ENCODE measurements at places on chromosomes 6 and 20. TPM values are rescaled to one million over a fixed set of nuclear protein-coding genes. Genes with fewer than 3 reads are reported as not detected.

DNA sequence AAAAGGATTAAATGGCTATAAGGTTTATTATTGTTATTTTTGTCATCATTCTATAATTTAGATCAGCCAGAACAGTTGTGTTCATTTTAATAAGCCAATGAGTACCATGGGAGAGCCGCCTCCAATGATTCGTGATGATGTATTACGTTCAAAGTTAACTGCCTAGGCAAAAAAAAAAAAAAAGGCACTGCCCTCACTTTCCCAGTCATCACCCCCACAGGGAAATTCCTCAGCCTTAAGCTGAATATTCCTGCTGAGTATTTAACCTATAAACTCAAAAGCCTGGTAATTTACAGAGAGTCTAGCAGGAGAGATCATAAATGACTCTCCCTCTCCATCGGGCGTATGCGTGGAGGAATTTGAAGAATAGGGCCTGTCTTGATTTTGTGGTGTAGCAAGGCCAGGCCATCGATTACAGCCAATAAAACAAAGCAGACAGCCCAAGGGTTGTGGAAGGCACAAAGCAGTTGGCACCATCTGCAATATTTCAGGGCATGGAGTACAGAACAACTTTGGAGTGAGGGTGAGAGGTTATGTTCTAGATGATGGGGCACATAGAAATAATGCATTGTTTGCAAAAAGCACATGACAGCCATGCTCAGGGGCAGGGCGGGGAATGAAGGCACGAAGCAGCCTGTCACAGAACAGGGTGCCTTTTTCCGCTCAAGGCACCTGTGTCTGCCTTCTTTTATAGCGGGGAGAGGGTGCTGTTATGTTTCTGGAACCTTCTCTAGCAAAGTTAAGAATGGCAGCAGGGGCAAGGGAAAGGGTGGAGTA, 138.2 kb upstream of the DTNBP1 start:
- no peaks in the 10 kb centered on the region for H3K36me3 ChIP-seq
- peaks cover 6% of the 10 kb centered on the region for H3K4me1 ChIP-seq
- no peak for DNase-seq

- no peaks in the 10 kb centered on the region for H3K36me3 ChIP-seq
- H3K4me1 ChIP-seq = peaks cover 43% of the 10 kb centered on the region
- H3K27ac ChIP-seq = no peak overlapping the region
- H3K4me3 ChIP-seq = no peak overlapping the region
- no peaks in the 10 kb centered on the region for H3K27me3 ChIP-seq
These were observed 2.2 kb downstream of the TBC1D20 start for GRCh38 chr20:460180-460579.

DNA sequence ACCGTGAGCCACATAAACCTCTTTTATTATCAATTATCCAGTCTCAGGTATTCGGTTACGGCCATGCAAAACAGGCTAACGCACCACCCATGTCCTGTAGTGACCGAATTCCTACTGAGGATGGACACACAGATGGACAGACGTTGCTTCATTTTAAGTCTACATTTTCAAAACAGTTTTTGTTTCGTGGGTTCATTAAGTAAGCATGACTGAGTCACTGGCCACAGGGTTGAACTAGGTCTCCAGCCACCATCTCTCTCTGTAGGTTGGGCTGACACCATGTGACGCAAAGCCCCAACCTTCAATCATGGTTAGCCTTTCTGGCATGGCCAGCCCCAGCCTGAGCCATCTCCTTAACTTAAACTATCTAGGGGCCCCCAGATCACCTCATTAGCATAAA, 110.0 kb upstream of the SLC22A23 start:
- H3K27me3 ChIP-seq = no peaks in the 10 kb centered on the region
- H3K27ac ChIP-seq = no peak overlapping the region
- no peaks in the 10 kb centered on the region for H3K4me1 ChIP-seq
- no peak overlapping the region for H3K4me3 ChIP-seq

DNA sequence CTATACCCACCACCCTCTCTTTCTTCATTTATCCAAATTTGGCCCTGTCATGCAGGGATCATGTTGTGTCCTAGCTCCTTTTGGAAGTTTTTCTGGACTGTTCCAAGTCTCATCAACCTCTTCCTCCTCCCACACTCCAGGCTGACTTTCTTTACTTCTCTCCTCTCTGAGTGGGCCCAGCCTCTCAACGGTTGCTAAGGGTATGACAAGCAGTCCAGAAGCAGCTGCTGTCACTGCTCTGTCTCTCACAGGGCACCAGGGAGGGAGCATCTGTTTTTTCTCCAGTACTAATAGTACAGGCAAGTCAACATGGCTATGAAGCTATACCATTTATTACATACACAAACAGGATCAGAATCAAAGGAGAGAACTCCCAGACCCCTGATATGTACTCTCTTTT, 8.2 kb downstream of the NT5DC1 start:
- no peak overlapping the region for H3K27ac ChIP-seq
- H3K4me3 ChIP-seq = no peak overlapping the region
- peaks cover 44% of the 10 kb centered on the region for H3K36me3 ChIP-seq

GRCh38 chr6:3789018-3789895, 37.7 kb upstream of the PXDC1 start:
- H3K36me3 ChIP-seq = no peaks in the 10 kb centered on the region
- DNase-seq = no peak

GRCh38 chr6:108604156-108604555, 43.4 kb downstream of the FOXO3 start:
- H3K36me3 ChIP-seq = no peaks in the 10 kb centered on the region
- no peak overlapping the region for H3K4me3 ChIP-seq
- DNase-seq = no peak
- H3K27ac ChIP-seq = no peak overlapping the region
- H3K27me3 ChIP-seq = no peaks in the 10 kb centered on the region

DNA sequence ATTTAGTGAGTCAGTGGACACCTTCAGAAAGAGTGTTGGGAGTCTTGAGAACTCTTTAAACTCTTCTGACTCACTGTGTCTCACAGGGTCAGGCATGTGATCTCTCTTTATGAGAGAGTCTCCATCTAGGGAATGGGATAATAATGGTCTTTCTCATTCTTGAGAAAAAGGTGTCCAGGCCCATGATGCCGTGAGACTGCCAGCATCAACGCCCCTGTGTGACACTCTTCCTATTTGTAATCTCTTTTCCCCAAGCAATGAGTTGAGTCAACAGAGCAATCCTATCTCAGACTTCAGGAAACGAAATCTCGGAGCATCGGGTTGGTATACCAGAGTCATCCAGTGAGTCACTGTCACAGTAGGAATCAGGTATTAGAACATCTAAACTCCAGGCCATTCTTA, 82.3 kb upstream of the BMP2 start:
- no peak overlapping the region for H3K4me3 ChIP-seq
- no peak for DNase-seq
- no peak overlapping the region for H3K27ac ChIP-seq
- no peaks in the 10 kb centered on the region for H3K36me3 ChIP-seq

DNA sequence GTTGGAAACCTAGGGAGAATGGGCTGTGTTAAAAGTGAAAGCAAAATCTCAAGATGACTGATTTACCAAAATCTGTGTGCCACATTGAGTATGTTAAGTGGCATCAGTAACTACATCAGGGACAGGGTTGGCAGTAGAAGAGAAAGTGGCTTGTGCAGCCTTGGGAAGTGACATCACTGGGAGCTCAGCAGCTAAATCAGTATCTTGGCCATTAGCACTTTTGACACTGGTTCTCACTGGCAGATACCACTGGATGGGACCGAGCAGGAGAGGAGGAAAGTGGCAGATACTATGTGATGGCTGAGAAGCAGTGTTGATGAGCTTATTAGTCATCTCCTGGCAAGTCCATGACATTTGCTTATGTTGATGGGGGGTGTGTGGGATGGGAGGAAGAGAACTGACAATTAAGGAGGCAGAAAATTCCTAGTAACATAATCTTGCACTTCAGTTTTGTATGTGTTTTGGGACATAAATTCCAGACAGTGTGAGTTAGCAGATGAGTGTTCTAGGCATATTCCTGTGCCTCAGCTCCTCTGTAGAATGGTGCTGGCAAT, 322.2 kb downstream of the SOX4 start:
- no peak overlapping the region for H3K27ac ChIP-seq
- no peaks in the 10 kb centered on the region for H3K36me3 ChIP-seq
- H3K4me1 ChIP-seq = peaks cover 25% of the 10 kb centered on the region
- no peaks in the 10 kb centered on the region for H3K27me3 ChIP-seq
- no peak overlapping the region for H3K4me3 ChIP-seq

DNA sequence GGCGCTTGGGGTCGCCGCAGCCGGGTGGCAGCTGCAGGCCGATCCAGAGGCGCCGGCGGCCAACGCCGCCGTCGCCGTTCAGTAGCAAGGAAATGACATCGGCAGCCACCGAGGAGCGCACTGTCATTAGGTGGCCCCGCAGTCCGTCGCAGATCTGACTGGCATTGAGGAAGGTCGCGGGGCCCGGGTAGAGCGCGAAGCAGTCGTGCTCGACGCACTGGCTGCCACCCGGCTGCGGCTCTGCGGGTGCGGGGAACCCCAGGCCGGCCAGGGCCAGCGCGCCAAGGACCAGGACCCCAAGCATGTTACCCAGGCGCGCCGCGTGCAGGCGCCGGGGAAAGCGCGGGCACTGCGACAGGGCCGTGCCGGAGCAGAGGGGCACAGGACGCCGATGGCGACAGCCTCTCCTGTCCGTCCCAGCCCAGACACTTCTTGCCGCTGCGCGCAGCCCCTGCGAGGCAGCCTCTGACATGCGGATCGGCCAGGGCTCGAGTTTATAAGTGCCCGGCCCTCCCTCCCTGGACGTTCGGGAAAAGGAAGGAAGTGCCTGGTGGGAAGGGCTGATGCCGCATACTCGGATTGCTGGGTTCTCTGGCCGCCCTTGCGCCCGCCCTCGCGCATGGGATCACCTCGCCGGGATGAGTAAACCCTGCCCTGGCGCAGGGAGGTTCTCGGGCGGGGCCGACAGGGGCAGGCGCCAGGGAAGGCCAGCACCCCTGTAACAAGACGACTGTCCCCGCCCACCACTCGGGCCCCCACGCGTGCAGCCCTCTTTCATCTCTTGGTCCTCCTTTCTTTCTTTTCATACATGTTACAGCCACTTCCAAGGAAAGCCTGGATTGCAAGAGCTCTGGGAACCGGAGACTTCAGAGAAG, at the start of gene THBD:
Gene THBD, minus strand, starts transcription at position 472 of the 875 bp plus-strand sequence. Its CDS starts 168 bp downstream, at position 304.
- no peaks in the 10 kb centered on the region for H3K36me3 ChIP-seq
- H3K4me3 ChIP-seq = peak within 1 kb of the TSS; percentile 79
- H3K27ac ChIP-seq = peak within 1 kb of the TSS; percentile 88
- DNase-seq = peak; percentile 88
- H3K4me1 ChIP-seq = peaks cover 72% of the 10 kb centered on the region
- H3K27me3 ChIP-seq = peaks cover 39% of the 10 kb centered on the region

GRCh38 chr6:5660772-5661171, 346.0 kb downstream of the NRN1 start:
- H3K36me3 ChIP-seq = no peaks in the 10 kb centered on the region
- no peaks in the 10 kb centered on the region for H3K27me3 ChIP-seq
- DNase-seq = no peak
- H3K4me1 ChIP-seq = no peaks in the 10 kb centered on the region
- H3K27ac ChIP-seq = no peak overlapping the region
- H3K4me3 ChIP-seq = no peak overlapping the region

DNA sequence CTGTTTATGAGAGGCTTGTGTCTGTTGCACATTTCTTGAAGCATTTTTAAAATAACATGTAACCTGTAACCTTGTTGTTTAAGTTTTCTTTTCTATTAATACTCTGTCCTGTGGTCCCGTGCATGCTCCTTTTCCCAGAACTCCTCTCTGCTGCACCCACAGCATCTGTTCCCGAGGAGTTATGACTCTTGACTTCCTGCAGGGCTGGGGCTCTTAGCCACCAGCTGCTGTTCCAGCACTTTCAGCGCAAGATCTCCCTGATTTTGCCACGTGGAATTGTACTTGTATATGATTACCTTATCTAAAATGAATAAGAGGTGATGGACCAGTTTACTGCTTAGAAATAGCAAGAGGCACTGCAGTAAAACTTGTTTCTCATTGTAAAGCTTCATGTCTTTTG, 150.6 kb downstream of the QKI start:
- H3K4me1 ChIP-seq = peaks cover 66% of the 10 kb centered on the region
- no peak for DNase-seq
- H3K27ac ChIP-seq = no peak overlapping the region
- no peak overlapping the region for H3K4me3 ChIP-seq
- no peaks in the 10 kb centered on the region for H3K27me3 ChIP-seq
- no peaks in the 10 kb centered on the region for H3K36me3 ChIP-seq

GRCh38 chr6:117326396-117326795, 61.0 kb downstream of the VGLL2 start:
- no peaks in the 10 kb centered on the region for H3K27me3 ChIP-seq
- no peaks in the 10 kb centered on the region for H3K36me3 ChIP-seq
- no peak overlapping the region for H3K4me3 ChIP-seq
- H3K4me1 ChIP-seq = no peaks in the 10 kb centered on the region
- H3K27ac ChIP-seq = no peak overlapping the region

- no peaks in the 10 kb centered on the region for H3K4me1 ChIP-seq
- DNase-seq = no peak
- H3K27ac ChIP-seq = no peak overlapping the region
- no peaks in the 10 kb centered on the region for H3K36me3 ChIP-seq
These were observed 714.5 kb upstream of the EYS start for GRCh38 chr6:66421570-66421969.

DNA sequence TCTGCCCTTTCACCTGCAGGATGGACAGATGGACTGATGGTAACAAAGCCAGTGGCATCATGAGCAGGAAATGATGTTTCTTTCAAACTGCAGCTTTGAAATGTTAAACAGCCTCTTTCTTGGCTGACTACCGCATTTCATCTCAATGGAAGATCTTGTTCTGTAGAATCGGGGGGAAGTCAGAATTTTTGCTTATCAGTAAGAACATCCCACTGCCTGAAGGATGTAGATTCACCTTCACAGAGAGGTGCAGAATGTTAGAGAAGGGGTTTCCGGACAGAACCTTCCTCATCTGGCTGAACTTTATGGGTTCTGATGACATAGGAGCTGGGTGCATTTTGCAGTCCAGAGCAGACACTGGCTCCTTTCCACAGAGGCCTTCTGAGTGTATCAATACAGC, 32.7 kb downstream of the GGTLC1 start:
- no peaks in the 10 kb centered on the region for H3K36me3 ChIP-seq
- no peaks in the 10 kb centered on the region for H3K4me1 ChIP-seq
- H3K27me3 ChIP-seq = peaks cover 17% of the 10 kb centered on the region

- H3K4me3 ChIP-seq = no peak overlapping the region
- no peaks in the 10 kb centered on the region for H3K36me3 ChIP-seq
- H3K4me1 ChIP-seq = no peaks in the 10 kb centered on the region
- H3K27me3 ChIP-seq = no peaks in the 10 kb centered on the region
These were observed 2.4 kb downstream of the GTSF1L start for GRCh38 chr20:43724383-43724782.

Gene HLA-DQB2
- not detected for polyA plus RNA-seq

Gene PPP2R5D
- 35.7 TPM for polyA plus RNA-seq

Gene TTBK1
- polyA plus RNA-seq = 0.04 TPM

Gene OGFRL1
- polyA plus RNA-seq = 2.4 TPM

Gene FOXQ1
- polyA plus RNA-seq = not detected

Gene MOXD1
- 0.93 TPM for polyA plus RNA-seq

Gene WASF1
- polyA plus RNA-seq = 1.6 TPM

Gene PGC
- 0.58 TPM for polyA plus RNA-seq

Gene PCIF1
- 28.8 TPM for polyA plus RNA-seq

Gene NKX2-4
- not detected for polyA plus RNA-seq

Gene C6orf118
- polyA plus RNA-seq = not detected

Measured in heart right ventricle (tissue), 16 donors.